Astrocyte of the spinal cord (primary cell): ENCODE measurements at places on chromosomes 5 and 9.

GRCh38 chr5:87404359-87404758 is 8.4 kb downstream of the CCNH start:
- no peak for DNase-seq

DNA sequence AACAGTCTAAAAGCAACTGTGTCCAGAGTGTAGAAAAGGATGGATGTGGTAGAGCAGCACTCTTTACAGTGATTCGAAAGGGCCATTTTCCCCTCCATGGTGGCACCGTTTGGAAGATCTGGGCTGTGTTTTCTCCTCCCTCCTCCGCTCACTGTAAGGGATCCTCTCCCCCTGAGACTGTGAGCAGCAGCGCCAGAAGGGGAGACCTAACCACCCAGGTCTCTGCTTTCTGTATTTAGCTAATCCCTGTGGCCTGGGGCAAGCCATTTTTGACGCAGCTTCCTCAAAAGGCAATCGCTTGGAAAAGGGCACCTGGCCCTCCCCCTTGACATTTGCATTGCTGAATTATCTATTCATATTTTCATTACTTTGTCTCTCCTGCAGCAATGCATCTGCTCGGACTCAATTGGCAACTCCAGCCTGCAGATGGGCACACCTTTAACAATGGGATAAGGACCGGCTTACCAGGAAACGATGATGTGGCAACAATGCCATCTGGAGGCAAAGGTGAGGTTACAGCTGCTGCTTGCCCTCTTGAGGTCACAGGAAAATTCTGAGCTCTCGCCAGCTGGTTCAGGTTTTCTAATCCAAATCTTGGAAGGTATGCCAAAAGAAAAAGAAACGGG is 244.3 kb upstream of the WWC1 start:
- peak; percentile 50 for DNase-seq

DNA sequence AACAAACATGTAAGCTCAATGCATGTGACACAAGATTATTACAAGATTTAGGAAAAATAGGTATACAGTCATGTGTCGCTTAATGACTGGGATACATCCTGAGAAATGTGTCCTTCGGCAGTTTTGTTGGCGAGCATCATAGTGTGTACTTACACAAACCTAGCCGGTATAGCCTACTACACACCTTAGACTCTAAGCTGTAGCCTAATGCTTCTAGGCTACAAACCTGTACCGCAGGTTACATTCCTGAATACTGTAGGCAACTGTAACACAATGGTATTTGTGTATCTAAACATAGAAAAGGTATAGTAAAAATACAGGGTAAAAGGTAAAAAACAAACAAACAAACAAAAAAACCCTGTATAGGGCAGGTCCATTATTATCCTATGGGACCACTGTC is 27.7 kb downstream of the MSX2 start:
- no peak for DNase-seq

GRCh38 chr5:138905541-138905940 is 30.4 kb upstream of the LRRTM2 start:
- peak; percentile 54 for DNase-seq

- no peak for DNase-seq
Observed at GRCh38 chr5:38673671-38674071, 117.2 kb upstream of the LIFR start.

- DNase-seq, result no peak
Observed at GRCh38 chr5:1374030-1374678, 29.3 kb upstream of the CLPTM1L start.

DNA sequence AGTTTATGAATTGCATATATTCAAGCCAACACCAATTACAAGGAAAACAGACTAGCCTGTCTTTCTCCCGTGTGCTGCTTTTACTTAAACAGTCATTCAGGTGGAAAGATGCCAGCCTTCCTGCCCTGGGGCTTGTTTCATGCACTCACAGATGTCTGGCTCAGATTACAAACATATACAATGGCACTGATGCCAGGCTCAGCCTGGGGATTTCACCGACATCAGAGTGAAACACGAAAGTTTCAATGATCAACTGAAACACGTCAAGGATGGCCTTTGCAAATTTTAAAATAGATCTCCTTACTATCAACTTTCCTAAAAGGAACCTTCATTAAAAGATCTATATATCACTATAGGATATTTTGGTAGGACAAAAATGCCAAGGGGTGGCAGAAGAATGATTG is 1576.5 kb downstream of the EFNA5 start:
- DNase-seq, result peak; percentile 58

GRCh38 chr5:87188391-87188790 is 79.3 kb upstream of the RASA1 start:
- no peak for DNase-seq

GRCh38 chr5:38154615-38155204 is 103.6 kb upstream of the EGFLAM start:
- no peak for DNase-seq

GRCh38 chr5:67268231-67269021 is 71.8 kb upstream of the CD180 start:
- peak; percentile 99 for DNase-seq

DNA sequence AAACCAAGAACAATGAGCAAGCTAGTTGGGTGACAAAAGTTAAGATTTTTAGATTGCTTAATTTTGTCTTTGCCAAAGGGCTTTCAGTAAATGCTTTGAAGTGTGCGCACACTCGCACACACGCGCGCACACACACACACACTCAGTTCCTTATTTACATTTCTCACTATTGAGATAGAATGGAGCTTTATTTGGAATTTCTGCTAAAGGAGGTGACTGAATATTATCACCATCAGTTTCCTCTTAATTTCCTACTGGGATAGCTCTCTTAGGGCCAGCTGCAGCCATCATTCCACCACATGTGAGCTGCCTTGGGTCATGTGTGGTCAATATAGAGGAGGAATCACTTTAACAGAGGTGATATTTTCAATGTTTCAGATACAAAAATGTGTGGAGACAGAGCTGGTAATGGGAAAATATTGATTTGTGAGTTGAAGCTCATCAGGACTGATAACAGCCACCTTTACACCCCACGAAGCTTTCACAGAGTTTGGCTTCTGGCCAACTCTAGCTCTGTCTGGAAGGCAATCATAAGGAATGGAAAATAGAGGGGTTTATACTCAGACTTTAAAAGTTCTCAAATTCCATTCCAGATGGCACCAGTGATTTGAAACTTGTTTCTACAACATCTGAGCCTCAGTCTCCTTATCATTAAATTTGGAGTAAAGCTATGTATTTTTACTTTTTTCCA is 99.9 kb downstream of the MACIR start:
- DNase-seq, result no peak

DNA sequence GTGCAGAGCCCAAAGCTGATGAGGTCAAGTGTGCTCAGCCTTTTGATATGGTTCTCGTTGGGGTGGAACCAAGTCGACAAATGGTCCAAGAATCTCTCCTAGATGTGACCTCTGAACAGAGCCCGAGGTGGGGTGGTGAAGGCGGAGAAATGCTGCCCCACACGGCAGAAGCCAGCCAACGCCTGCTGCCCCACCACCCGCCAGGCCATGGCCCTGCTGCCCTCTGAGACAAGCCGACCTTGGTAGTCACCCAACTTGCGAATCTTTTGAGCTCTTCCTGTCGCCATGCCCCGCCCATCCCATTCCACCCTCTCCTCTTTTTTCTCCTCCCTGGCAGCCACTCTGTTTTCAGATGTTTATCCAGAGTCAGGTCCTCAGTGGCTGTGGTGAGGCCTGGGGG is 91.5 kb upstream of the EGFLAM start:
- DNase-seq, result no peak

GRCh38 chr9:96874201-96874785 is 20.0 kb upstream of the ZNF782 start:
- no peak for DNase-seq

- no peak for DNase-seq
Observed at GRCh38 chr5:132262882-132263547, 5.5 kb downstream of the PDLIM4 start.

DNA sequence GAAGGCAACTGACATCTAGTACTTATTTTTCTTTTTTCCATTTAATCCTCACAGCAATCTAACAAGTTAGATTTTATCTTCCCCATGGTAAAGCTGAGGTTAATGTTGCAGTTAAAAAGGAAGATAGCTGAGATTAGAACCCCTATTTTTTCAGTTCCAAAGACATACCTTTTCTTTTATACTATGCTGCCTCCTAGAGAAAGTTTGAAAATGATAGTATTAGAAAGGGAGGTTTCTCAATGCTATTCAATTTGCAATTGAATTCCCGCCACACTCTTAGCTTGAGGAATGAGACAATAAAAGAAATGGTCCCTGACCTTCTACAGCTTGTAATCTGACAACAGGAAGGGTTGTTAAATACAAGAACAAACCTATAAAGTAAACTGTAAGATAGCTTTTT is 195.9 kb upstream of the TRIM32 start:
- no peak for DNase-seq

- peak; percentile 47 for DNase-seq
Observed at GRCh38 chr5:134267366-134268018, 41.6 kb upstream of the PPP2CA start.

DNA sequence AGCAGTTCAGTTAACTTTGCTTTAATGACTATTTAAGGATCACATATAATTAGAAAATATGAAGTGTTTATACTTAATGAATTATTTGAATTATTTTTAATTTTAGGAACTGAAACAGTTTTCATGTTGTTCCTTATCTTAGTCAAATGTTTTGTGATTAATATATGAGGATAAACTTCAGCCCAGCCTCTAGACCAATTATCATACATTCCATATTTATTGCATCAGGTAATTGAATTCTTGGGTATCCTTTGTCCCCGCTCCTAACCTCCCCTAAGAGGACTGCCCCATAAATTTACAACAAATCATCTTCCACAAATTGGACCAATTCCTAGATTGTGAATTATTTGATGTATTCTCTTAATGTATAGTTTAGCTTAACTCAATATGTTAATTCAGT is 74.8 kb downstream of the ZNF622 start:
- no peak for DNase-seq

DNA sequence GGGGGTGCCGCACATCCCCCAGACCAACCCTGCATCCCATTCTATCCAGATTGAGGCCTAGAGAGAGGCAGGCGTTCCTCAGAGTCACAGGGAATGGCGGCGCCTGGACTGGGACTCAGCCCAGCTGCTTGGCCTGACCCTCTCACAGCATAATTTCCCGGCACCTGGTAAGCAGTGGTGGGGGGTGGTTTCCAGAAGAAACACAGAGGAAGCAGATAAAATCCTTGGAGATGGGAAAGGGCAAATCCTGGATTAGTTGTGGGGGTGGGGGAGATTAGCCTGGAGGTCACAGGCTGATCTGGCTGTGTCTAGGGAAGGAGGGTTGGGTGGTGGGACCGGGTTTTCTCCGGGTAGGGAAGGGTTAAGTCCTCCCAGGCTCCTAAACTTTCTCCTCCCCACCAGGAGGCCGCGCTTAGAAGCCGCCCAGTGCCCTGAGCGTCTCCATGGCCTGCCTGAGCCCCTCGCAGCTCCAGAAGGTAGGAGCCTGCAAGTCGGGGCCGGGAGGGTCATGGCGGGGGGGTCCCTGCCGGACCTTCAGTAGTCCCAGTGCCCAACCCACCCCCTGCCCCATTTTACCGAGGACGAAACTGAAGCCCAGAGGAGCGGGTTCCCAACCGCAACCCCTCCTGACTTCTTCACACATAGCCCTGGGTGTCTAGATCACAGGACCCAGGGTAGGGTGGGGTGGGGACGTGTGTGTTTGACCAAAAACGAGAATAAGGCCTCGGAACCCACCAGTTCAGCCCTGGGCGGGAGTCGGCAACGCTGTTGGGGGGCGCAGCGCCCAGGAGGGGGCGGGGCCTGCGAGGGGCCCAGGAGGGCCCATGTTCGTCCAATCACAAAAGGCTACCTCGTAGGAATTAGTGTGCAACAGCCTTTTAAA is 1.3 kb downstream of the PHYHD1 start:
- DNase-seq, result peak; percentile 34

GRCh38 chr9:80157561-80157983 is 585.8 kb downstream of the TLE4 start:
- DNase-seq, result peak; percentile 67

- no peak for DNase-seq
Observed at GRCh38 chr5:136094189-136094912, 38.3 kb upstream of the SMAD5 start.

DNA sequence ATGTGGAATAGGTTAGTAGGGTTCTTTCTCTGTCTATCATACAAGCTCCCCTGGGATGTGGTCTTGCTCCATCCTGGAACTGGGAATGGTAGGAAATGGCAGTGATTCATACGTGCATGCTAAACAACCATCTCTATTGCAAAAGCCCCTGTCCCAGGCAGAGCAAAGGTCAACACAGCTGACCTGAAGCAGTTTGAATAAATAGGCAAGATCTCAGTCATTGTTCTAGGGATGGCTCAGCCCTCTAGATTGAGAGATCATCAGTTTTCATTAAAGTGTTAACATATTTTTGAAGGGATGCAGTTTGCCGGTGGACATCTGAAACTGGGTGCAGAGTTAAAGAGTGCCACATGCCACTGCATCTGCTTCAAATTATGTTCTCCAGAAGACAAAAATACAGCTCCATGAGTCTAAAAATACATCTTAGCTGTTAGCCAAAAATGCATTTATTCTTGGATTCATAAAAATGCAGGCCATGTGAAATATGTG is 224.1 kb downstream of the ESM1 start:
- peak; percentile 52 for DNase-seq

DNA sequence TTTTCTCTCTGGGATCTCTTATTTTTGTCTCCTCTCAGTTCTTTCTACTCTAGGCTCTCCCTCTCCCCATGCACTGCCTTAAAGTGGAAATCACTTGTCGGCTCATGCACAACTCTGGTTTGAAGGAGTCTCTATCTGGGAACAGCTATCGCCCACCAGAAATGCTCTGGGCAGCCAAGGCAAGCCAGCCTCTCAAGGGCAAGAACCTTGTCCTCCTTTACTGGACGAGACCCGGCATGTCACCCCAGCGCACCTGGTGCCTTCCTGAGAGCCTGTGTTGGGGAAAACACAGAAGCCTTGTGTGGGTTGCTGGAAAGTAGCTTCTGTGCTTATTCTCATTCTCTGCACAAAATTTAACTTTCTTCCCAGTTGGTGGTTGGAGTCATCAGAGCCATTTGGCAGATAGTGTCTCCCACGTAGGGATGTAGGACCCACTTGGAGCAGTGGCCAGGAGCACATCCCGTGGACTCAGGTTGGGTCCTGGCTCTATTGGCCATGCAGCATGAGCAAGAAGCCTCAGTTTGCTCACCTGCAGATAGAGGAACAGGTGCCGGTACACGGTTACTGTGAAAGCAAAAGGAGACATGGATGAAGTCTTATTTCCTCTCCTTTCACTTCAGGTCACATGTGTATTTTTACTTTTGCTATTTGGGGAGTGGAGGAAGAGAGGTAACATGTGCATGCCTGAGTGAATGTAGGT is 165.3 kb downstream of the IRX2 start:
- DNase-seq, result no peak

DNA sequence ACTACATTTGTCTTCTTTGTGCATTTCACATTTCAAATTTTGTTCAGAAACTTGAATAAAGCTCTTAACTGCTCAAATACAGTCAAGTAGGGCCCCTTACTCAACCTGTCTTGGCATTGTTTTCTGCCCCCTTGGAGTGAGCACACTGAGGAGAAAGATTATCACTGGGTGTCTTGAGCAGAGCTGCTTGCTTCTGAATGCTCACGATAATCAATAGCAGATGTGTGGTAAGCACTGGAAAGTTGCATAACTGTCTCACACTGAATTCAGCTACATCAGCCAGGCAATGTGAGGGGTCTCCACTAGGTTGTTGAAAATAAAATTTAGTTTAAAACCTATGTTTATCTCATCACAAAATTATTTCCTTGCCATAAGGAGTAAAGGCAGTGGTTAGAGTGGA is 7.8 kb upstream of the TNFAIP8 start:
- DNase-seq, result peak; percentile 56
